AG04450 (cell line): ENCODE measurements at places on chromosomes 16 and 17. TPM values are rescaled to one million over a fixed set of nuclear protein-coding genes. Genes with fewer than 3 reads are reported as not detected.

RAB37 gene
- 0.16 and 0.21 TPM in 2 replicates for polyA plus RNA-seq

TMEM98 gene
- polyA plus RNA-seq: 260 and 304 TPM in 2 replicates

RABEP2 gene
- polyA plus RNA-seq: 9.0 and 11.7 TPM in 2 replicates

ARHGAP23 gene
- 14.1 and 19.3 TPM in 2 replicates for polyA plus RNA-seq

SSTR5 gene
- polyA plus RNA-seq: not detected in 2 replicates

TIGD7 gene
- 4.4 and 5.3 TPM in 2 replicates for polyA plus RNA-seq

ZPBP2 gene
- polyA plus RNA-seq: not detected in 2 replicates

OR4D1 gene
- not detected in 2 replicates for polyA plus RNA-seq

OR1F1 gene
- polyA plus RNA-seq: 0.20 and 0.29 TPM in 2 replicates

NKD1 gene
- not detected in 2 replicates for polyA plus RNA-seq

SAMD14 gene
- 3.5 and 5.3 TPM in 2 replicates for polyA plus RNA-seq

TPSG1 gene
- polyA plus RNA-seq: not detected in 2 replicates
